ENCODE measurements at places on chromosomes 5 and 9.

DNA sequence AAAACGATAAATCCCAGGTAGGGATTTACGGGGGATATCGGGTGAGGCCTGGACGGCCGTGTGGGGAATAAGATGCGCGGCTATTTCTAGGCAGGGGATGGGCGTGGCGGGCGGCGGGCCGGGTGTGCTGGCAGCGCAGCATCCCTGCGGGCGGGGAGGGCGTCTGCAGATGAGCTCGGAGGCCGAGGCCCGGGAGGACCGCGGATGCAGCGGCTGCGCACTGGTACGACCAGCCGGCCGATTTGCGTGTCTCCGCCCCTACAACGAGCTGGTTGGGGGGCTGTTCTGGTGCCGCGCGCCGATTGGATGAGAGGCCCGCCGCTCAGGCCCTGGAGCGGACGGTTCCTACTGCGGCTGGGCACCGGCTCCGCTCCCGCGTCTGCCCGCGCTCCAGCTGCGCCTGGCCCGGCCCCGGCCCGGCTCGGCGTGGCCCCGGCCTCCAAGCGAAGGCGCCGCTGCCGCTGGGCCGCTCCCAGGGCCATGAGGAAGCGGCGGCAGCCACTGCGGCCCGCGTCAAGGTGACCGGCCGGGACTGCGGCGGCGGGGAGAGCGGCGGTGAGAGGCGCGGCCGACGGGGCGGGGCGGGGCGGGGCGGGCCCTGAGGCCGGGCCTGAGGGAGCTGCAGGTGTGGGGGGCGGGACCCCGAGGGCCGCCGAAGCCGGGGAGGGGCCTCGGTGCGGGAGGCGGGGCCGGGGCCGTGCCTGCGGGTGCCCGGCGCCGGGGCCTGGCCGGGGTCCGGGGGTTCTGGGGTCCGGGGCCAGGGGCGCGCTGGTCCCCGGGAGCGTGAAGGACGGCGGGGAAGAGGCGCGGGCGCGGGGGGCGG lies at the start of gene RALGPS1:
Gene RALGPS1, plus strand, starts transcription at position 325 of the 823 bp plus-strand sequence. CDS start 47,508 bp downstream, outside the sequence.
- peak; percentile 85 for DNase-seq

- no peak for DNase-seq
These were observed 16.3 kb downstream of the ADAM19 start for GRCh38 chr5:157559301-157559700.

DNA sequence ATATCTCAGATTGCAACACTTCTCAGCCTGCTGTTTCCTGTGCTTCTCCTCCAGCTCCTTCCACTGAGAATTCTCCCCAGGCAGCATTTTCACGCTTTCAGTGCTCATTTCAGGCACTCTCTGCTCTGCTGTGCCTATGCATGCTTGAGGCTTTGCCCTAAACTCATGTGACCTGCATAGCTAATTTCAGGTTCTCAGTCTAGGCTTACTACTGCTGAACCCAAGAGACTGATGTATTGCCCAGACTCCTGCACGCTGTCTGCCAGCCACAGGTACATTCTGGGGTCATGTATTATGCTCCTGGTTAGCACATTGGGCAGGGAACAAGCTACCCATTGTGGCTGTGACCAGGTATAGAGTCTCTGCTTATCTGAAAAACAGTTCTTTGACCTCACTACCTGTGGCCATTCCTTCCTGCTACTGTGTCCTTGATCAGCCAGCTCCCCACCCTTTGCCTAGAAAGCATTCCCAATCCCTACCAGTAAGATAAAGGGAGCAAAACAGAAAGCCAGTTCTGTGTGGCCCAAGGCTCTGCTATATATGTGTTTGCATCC lies 34.7 kb downstream of the PIP5K1B start:
- no peak for DNase-seq

DNA sequence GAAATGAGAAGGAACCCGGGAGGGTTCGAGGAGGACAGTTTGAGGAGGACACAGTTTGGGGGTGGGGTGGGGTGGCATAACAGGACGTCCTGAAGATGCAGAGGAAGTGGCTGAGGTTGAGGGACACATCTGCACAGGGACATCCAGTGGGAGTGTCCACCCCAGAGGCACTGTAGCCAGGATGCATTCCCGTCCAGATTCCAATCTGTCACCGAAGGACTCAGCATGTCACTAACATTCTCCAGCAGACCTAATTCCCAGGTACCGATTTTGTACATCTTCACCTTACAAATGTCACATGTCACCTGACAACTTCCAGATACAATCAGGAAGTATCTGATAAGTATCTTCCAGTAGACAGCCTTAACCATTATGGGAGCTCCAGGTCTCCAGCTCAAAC lies 42.6 kb downstream of the EPB41L4B start:
- DNase-seq, result no peak

- DNase-seq, result no peak
These were observed 52.5 kb downstream of the GALNT12 start for GRCh38 chr9:98859941-98860340.

GRCh38 chr5:78005021-78005785 lies 229.1 kb upstream of the TBCA start:
- DNase-seq, result no peak

DNA sequence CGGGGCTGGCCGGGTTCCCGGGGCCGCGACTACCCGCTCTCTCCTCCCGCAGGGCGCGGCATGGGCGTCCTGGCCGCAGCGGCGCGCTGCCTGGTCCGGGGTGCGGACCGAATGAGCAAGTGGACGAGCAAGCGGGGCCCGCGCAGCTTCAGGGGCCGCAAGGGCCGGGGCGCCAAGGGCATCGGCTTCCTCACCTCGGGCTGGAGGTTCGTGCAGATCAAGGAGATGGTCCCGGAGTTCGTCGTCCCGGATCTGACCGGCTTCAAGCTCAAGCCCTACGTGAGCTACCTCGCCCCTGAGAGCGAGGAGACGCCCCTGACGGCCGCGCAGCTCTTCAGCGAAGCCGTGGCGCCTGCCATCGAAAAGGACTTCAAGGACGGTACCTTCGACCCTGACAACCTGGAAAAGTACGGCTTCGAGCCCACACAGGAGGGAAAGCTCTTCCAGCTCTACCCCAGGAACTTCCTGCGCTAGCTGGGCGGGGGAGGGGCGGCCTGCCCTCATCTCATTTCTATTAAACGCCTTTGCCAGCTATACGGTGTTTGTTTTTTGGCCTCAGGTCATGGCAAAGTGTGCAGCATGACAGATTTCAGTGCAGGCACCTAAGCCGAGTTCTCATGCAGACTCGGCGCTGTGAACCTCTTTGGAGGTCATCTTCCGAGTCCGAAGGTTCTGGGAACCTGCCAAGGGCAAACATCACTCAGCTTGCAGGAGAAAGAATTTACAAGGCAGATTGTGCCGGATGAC lies 516 bp downstream of the MRPL41 start:
- no peak for DNase-seq

DNA sequence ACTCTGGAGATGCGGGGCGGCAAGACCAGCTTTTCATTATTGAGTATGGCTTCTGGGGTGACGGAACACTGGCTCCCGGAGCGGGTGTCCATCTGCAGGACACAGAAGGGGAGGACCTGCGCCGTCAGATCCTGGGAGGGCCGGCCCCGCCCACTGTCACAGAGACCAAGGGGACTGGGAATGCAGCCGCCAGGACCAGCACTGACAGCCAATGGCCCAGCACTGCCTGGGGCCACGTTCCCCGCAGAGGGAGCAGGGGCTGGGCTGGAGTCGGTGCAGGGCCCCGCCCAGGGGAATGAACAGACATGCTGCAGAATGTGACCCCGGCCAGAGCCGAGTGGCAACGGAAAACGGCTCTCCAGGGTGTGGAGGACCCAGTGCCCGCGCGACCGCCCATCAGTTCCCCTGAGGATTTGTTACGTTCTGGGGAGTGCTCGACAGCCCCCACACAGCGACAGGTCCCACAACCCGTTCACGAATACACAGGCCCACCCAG lies at the start of gene ZDHHC11:
Gene ZDHHC11, minus strand, starts transcription at position 476 of the 496 bp plus-strand sequence. Its CDS starts 384 bp downstream, at position 92.
- no peak for DNase-seq

GRCh38 chr5:149418910-149419531 lies 39.9 kb upstream of the IL17B start:
- DNase-seq, result no peak

DNA sequence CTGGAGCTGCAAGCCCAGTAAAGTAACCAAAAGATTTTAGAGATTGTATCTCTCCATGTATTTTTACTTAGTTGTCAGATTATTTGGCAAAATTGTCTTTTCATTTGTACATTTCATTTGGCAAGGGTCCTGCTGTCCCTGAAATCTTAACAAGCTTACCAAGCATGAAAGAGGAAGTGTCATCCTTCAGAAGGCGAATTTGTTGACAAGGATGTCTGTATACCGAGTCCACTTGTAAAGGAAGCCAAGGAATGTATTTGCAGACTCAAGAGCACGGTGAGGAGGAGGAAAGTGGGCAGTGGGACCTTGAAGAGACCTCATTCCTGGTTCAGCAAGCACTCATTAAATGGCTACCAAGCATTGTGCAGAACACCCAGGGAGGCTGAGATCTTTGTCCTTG lies 7.5 kb upstream of the OTULINL start:
- DNase-seq, result no peak

- no peak for DNase-seq
These were observed 33.5 kb upstream of the LPCAT1 start for GRCh38 chr5:1557114-1557873.

DNA sequence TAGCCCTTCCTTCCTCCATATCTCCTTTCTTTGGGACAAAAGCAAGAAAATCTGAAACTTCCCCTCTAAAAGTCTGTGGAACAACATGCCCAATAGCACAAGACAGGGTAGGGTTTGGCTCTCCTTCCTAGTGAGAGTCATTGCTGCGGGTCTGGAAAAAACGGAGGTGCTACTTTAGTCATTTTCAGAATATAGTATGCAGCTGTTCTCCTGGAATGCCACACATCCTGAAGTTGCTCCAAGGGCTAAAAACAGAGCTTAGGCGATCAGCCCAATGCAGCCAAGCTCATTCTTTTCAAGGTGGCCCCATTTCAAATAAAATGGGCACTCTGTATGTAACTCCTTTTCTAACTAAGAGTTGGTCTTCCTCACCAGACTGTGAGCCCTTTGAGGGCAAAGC lies 39.5 kb upstream of the MYOT start:
- DNase-seq, result no peak

DNA sequence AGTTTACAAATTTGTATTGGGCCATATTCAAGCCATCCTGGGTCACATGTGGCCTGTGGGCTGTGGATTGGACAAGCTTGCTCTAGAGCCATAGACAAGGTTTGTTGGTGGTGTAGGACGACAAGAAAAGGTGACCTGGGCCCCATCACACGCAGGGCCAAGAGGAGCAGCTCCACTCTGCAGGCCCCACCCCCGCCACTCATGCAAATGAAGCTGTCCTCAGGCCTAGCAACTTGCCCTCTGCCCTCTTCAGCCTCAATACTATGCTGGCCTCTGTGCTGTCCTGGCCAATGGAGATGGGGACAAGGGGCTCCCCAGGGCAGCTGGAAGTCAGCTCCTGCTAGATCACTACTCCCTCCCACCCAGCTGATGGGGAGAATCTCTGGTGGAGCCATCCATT lies 55.2 kb upstream of the TMEM252 start:
- DNase-seq, result no peak

- no peak for DNase-seq
These were observed 34.7 kb downstream of the ADAMTSL2 start for GRCh38 chr9:133569121-133569785.

- no peak for DNase-seq
These were observed 409.7 kb upstream of the PIK3R1 start for GRCh38 chr5:67805666-67806348.

DNA sequence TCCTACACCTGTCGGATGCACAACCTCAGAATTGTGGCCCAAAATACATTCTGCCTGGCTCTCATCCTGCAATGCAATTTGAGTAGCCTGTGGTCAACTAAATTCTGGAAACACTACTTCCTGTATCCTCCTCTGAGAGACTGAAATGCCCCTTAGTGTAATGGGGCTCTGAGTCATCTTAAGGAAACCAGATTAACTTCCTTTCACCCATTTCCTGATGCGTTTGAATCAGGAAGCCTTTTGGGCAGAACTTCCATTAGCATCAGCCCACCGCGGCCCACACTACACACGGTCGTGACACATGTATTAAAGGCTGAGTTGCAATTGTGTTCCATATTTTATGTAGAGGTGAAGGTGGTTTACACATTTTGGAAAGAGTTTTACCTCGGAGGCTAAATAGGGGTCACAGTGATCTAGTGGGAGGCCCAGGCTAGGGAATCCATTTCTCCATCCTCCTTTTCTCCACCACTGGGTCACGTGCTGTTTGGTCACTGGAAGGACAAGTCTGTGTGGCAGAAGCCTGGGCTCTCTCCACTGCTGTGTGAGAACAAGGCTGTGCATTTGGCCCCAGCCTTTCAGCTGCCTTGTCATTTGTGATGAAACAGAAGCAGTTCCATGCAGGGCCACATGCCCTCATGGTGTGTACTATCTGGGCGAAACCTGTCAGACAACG lies 55.9 kb downstream of the DAP start:
- no peak for DNase-seq

- no peak for DNase-seq
These were observed 177.1 kb downstream of the DMAC1 start for GRCh38 chr9:7622481-7622880.

DNA sequence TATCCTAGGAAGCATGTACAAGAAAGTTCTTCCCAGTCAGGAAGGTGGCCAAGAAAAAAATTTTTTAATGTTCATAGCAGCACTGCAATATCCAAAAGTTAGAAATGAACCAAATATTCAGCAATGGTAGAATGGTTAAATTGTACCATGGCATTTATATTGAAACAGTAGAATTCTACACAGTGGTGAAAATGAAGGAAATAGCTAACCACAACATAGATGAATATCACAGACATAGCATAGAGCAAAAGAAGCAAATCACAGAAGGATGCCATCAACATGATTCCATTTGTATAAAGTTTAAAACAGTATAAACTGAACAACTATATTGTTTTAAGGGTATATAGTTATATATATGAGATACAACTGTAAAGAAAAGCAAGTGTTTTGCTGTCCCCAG lies 10.7 kb upstream of the ANKDD1B start:
- no peak for DNase-seq

DNA sequence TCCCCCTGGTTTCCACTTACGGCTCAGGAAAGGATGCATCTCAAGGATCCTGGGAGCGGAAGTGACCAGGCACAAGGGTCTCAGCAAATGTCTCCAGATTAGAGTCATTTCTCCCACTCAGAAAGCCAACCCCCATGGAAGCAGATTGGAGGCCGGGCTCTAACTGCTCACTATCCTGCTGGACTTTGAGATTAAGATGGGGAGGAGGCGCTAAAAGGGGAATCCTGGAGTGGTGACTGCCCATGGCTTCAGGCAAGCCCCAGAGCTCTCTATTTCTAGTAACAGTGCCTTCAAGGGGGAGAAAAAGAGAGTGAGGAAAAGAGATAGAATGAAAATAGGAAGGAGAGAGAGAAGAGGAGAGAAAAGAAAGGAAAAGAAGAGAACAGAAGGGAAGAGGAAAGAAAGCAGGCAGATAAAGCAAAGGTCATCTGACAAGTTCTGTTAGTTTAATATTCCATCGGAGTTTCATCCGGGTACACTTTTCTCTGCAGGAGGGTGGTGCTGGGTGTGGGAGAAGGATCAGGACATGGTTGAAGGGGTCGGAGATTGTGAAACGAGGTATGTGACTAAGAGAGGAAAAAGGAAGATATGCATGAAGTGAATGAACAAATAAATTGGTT lies at the start of gene AGXT2:
Gene AGXT2, minus strand, starts transcription at position 165 of the 620 bp plus-strand sequence. Its CDS starts 57 bp downstream, at position 108.
- DNase-seq, result no peak

GRCh38 chr9:132755096-132755495 lies 84.8 kb downstream of the GTF3C4 start:
- DNase-seq, result no peak

DNA sequence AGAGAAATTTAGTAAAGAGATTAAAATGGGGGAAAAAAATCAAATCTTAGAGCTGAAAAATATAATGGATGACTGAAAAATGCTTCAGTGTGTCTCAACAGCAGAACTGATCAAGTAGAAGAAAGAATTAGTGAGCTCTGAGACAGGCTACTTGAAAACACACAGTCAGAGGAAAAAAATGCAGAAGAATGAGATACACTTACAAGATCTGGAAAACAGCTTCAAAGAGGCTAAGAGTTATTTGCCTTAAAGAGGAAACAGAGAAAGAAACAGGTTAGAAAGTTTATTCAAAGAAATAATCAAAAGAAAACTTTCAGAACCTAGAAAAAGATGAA lies 70.5 kb upstream of the OR2K2 start:
- DNase-seq, result no peak
